ENCODE measurements at places on chromosomes 5 and 9.

- no peak for DNase-seq
Observed at GRCh38 chr5:39158127-39158593, 61.2 kb downstream of the FYB1 start.

DNA sequence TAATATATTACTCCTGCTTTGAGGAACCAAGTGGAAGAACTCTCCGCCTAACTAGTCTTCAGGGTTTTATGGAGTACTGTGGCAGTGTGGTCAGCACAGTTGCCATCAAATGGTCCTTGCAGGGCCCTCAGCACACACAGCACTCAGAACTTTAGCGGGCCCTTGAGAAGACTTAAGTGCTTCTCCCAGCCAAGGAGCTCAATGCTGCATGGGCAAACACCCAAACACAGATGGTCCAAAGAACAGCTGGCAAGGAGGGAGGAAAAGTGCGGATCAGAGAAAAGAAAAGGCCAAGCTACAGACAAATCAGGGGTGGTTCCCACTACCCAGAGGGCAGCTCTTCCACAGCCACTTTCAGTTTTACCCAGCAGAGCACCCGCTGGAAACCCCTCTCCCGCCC is 98.6 kb downstream of the SPOCK1 start:
- no peak for DNase-seq

DNA sequence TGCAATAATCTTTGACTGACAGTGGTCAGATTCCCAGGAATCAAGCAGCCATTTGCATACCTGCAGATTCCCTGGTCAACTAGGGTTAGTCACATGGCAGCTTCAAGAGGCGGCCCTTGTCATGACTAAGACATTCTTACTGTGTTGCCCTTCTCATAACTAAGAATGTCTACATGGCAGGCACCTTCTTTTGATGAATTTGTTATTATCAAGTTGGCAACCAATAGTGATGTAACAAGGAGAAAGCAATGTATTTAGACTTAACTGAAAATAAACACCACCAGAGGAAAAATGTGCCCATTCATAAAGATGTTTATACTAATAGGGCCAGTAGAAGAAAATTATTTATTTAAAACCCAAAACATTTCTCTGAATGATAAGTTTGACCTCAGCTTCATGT is 215.6 kb downstream of the TLE1 start:
- DNase-seq: no peak

GRCh38 chr5:36730537-36731216 is 124.3 kb downstream of the SLC1A3 start:
- DNase-seq: no peak

DNA sequence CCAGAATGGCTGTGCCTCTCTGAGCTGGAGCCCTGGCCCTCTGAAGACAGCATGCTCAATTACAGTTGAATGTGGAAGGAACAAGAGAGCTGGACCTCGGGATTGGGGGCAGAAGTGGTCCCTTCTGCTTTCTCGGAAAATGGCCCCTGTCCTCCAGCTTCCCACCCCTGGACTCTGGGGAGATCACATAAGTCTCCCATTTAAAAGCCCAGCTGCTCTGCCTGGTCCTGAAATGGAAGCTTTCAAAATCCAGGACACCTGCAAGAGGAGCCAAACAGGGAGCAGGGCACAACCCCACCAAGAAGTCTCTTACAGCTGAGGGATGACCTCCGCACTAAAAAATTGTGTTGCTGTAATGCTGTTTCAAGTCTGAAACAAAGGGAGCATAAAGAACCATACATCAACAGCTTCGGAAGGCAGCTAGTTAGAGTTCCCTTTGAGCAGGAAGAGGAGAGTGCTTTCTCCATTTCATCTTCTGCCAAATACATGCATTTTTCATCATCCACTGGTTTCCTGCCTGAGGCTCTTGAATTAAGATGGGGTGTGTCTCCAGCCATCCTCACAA is 48.2 kb downstream of the TGFBI start:
- DNase-seq: no peak

GRCh38 chr5:38534156-38534453 is 22.3 kb downstream of the LIFR start:
- DNase-seq: no peak

DNA sequence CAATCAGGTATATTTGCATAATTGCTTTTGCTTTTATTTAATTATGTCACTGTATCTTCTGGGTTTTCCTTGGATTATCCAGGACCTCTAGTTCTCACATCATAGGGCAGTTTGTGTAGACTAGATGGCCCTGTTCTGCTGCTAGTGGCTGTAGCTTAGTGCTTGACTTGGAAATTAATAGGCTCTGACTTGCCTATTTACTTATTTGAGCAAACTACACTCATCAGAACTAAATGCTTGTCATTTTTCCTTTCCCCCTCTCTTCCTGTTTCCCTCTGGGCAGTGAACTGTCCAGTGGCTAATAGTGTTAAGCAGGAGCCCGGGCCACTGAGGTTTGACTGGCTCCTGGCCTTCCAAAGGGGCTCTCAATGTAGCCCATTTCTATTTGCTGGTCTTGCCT is 135.7 kb downstream of the MAN2A1 start:
- no peak for DNase-seq

GRCh38 chr5:178186427-178186826 is 744 bp downstream of the GMCL2 start:
- DNase-seq: no peak

DNA sequence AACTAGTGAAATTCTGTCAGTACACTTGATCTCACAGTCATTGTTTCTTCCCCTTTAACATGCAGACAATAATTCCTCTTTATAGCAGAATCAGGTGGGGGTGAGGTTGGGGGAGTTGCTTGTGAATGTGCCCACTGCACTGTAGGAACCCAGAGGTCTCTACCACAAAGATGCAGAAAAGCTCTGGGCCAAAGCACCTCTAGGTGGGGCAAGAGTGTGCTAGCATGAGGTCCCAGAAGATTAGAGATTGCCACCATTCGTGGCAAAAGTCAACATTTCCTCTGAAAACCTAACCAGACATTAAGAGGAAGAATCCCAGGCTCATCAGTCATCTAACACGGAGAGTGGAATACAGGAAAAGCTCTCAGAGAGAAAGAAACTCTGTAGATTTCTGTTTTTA is 74.5 kb downstream of the PTCD2 start:
- DNase-seq: no peak

DNA sequence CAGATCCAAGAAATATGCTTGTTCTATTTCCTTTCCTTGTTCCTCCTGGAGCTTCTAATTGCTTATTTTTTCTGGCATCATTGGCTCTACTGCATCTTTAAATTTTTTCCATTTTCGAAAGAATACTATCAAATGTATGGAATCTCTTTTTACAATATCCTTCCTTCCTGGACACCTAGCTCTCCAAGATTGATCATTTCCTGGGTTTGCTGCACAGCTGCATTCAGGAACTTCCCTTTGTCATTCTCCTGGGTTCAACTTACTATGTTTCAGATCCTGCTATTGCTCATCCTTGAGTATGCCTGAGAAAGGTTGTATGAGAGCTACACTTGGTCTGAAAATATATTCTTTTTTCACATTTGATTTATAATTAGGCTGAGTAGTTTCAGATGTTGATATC is 73.7 kb upstream of the ERCC6L2 start:
- no peak for DNase-seq

All from NCI-H1092 (cell line).